ENCODE measurements at places on chromosomes 13 and 19.
A peak's percentile ranks its signal among the peaks of the same experiment; 100 is the strongest.

- DNase-seq: no peak
These were observed 489 bp upstream of the ZNF653 start for GRCh38 chr19:11506101-11506555.

DNA sequence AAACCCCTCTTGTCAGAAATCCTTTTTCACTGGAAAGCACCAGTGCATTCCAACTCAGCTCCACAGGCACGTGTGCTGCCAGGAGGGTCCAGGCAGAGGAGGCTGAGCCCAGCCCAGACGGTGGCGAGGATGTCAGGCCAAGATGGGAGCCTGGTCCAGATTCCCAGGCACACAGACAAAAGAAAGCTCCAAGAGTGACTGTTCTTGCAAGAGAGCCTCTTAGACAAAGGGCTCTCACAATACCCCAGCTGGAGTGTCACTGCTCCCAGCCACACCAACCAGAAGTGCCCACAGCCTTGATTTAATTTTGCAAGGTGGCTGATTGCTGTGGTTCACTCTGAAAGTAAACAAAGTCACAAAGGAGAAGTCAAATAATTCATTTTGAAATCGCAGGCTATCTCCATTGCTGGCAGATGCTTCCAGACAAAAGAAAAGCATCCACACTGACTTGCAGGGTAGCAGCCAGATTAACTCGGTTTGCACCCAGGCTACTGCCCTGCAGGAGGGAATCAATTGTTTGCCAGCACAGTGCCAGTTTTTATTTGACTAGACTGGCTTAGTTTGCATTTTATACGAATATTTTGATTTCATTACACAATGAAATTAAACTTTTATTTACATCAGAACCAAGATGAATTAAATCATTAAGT lies 95.1 kb downstream of the RAB20 start:
- no peak for DNase-seq

GRCh38 chr13:113117911-113118260 lies 4.7 kb upstream of the F10 start:
- no peak for DNase-seq

DNA sequence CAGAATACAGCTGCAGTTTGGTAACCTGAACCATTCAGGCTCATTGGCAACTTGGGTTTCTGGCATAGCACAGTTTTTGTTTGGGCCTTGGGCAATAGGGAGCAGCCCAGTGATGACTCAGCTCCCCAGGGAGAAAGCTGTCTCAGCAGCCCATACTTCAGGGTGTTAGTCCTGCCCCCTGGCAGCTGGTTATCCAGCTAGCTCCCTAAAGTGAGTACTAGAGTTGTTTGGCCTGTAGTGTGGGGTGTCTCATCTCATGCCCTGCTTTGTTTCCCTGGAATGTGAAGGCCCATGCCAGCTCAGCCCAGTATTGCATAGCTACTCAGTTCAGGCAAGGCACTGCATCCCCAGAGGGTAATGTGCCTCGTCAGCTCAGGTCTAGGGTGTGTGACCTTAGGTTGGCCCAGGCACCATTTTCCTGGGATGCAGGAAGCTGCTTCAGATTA lies 18.2 kb upstream of the ZNF543 start:
- no peak for DNase-seq

DNA sequence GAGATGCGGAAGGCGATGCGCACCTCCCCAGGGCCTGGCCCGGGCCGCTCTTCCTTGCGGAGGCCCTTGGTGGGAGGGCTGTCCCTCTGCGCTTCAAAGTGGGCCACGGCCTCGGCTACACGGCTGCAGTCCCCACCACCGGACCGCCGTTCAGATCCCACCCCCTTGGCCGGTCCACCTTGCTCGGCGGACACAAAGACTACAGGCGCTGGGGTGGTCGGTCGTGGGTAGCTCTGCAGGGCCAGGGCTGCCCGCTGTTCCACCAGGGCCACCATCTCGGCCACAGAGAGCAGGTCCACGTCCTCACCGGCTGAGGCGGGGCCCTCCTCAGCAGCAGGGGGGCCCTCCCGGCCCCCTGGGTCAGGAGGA lies 18.0 kb downstream of the FBXO46 start:
- DNase-seq: no peak

DNA sequence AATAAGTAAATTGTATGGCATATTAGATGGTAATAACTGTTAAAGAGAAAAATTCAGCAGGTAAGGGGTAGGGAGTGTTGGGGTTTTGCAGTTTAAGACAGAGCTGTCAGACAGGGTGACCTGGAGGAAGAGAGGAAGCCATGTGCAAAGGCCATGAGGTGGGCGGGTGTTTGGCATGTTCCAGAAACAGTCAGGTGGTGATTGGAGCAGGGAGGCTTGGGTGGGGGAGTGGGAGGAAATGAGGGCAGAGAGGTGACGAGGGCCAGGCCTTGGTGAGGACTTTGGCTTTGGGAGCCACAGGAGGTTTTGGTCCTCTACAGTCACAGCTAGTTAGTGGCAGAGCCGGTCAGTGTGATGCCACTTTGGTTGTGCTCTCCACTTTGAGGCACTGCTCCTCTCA lies 20.1 kb downstream of the RYR1 start:
- no peak for DNase-seq

DNA sequence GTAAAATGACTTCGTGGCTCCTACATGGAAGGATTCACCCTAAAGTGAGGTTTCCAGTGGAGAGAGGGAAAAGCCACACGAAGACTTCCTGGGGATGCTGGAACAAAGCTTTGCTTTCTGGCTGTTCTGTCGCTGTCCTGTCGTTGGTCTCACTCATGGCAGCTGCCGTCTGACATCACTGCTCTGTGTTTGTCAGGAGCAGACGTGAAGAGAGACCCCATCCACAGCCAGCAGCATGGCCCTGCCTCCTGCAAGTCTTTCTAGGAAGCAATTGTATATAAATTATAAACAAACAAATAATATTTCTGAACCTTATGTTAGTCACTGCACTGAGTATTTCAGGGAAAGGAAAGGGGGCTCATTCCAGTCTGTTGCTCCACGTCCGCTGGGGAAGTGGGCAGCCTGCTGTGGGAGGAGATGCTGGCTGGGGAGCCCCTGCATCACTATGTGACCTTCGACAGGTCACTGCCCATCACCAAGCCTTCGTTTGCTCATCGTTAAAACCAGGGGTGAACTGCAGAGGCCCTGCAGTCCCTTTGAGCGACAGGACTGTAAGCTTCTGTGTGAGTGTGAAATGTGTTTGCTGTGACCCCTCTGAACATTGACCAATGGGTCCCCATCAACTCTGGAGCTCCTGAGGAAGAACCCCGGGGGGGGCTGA lies 151.0 kb downstream of the DCT start:
- DNase-seq: no peak

DNA sequence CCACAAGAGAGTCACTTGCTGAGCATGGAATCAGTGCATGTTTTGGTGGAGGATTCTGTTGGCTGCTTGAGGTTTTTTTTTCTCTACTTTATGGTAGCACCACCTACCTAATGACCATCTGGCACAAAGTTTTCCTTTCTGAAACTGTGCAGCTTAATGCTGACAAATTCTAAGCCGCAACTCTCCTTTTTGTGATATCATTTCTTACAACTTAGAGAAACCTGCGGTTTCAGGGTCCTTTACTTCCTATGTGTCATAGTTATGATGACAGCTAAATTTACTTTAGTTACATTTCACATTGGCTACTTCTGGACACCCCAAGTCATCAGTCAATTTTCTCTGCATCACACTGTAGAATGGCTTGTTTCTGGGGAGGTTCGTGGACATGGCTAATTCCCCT lies 115.4 kb upstream of the TMTC4 start:
- no peak for DNase-seq

- no peak for DNase-seq
These were observed 82.4 kb downstream of the PIBF1 start for GRCh38 chr13:72864142-72865011.

DNA sequence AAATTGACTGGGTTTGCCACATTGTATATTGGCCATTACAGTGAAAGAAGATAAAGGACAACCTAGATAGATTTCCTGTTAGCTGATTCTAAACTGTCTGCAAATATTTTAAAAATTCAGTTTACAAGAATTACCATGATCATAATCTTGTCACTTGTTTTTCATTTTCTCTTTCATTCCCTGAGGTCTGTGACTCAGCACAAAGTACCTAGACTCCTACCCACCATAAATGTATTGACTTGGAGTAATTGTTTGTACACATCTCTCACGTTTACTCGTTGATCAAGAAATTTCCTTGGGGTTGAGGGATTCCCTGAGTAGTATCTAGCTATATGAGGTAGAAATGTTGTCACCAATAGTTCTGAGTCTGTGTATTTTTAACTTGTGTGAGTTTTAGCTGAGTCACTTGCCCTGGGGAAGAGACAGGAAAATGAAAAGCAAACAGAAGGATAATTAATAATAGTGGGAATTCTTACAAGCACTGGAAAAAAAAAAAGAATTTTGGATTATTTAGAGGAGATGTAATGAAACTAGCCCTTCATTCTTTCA lies 299.2 kb upstream of the DACH1 start:
- DNase-seq: no peak

DNA sequence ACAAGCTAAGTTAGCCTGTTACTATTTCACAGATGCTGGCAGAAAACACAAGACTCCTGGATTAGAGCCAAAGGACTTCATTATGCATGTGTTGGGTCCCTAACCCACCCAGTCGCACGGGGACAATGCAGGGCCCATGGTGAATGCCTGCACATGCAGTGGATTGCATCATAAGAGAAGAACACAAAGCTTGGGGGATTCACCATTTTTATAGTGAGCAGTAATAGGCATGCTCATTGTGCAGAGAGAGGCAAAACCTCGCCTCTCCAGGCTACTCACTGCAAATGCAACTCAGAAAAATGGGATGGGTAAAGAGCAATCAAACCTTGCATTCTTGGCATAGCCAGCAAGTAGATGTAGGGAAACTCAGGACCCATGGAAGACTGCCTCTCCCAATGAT lies 115.8 kb downstream of the DIAPH3 start:
- no peak for DNase-seq

- DNase-seq: peak; percentile 78
These were observed 9.7 kb upstream of the LYPD3 start for GRCh38 chr19:43474986-43475705.

- no peak for DNase-seq
These were observed 1.5 kb downstream of the DHX34 start for GRCh38 chr19:47350630-47351029.

- no peak for DNase-seq
These were observed 127.8 kb upstream of the SPACA7 start for GRCh38 chr13:112248406-112248760.

- no peak for DNase-seq
These were observed 1.8 kb downstream of the KMT2B start for GRCh38 chr19:35719402-35720162.

Data from urinary bladder (tissue), 4 donors.